ENCODE measurements at places on chromosomes 7 and 10. TPM values are rescaled to one million over a fixed set of nuclear protein-coding genes. Genes with fewer than 3 reads are reported as not detected.

IFIT3 gene
- polyA plus RNA-seq, result 18.4 TPM

PLAU gene
- polyA plus RNA-seq, result 1.3 TPM

RTKN2 gene
- 12.9 TPM for polyA plus RNA-seq

- DNase-seq, result no peak
These were observed 159.1 kb downstream of the DGKI start for GRCh38 chr7:137687556-137688265.
